ENCODE measurements at places on chromosomes 5 and 9.
A peak's percentile ranks its signal among the peaks of the same experiment; 100 is the strongest.

DNA sequence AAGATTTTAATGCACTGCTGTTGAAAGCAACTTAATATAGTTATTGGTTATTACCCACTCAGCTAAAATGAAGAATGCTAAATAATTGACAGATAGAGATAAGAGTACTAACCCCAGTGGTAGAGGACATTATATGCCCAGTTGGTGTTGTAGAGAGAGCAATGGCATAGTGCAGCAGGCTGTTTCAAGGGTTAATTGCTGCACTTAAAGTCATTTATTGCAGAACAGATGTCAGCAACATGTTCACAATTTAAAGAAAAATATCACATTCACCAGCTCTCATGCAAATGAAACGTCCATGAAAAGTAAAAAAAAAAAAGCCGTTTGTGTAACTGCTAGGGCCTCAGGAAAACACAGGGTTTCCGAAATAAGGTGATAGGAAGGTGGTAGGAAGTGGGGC lies 254.6 kb downstream of the MTRR start:
- no peak for DNase-seq

- DNase-seq: no peak
Observed at GRCh38 chr5:100148239-100148638, 386.9 kb upstream of the FAM174A start.

GRCh38 chr5:15238006-15238405 lies 262.0 kb upstream of the FBXL7 start:
- DNase-seq: no peak

DNA sequence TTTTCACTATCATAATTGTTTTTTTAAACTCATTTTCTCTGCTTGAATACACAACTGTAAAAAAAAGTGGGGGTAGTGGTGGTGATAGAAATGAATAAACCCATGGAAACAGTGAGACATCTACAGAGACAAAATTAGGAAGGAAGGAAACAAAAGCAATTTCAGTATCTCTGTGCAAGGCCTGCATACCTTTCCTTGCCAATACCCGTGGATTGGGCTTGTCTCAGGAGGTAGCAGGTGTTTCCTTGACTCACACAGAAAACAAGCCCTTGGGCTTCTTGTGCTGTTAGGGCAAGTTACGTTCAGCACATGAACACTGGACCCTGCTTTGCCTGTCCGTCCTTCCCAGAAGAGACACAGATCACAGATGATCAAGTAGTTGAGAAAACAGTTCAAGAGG lies 372.2 kb downstream of the ZSWIM6 start:
- DNase-seq: no peak

DNA sequence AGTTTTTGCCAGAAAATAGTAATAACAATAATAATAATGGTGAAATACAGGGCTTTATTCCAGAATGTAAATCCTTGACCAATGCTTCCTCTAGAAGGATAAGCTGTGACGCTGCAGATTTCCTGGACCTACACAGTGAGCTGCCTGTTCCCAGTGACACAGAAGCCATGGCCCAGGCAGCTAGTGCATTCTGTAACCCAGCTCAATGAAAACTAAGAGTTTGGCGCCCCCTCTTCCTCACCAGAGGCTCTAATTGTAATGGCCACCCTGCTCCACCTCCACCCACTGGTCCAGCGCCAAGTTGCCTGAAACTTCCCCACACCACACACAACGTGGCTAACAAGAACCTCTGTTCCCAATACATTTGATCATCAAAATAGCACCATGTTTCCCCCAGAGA lies 248.1 kb downstream of the CETN3 start:
- DNase-seq: peak; percentile 53

- DNase-seq: no peak
Observed at GRCh38 chr9:126516561-126516935, 97.2 kb upstream of the LMX1B start.

DNA sequence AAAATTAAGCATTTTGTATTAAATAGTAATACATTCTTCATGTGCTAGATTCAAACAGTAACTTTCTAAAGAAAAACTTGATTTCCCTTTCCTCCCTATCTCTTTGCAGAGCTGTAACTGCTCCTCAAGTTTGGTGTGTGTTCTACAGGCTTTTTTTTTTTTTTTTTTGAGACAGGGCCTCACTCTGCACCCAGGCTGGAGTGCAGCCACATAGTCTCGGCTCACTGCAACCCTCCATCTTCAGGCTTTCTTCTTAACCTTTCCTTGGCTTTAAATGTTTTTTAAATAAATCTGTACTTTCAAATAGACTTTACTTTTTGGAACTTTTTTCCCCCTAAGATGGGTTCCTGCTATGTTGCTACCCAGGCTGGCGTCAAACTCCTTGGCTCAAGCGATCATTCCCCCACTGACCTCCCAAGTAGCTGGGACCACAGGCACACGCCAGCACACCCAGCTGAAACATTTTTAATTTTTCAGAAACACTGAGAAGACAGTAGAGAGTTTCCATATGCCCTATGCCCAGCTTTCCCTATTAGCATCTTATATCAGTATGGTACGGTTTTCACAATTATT lies 9.1 kb downstream of the NDFIP1 start:
- DNase-seq: no peak

- DNase-seq: peak; percentile 49
Observed at GRCh38 chr5:36777105-36777757, 99.3 kb upstream of the NIPBL start.

Measured in RKO (cell line).